ENCODE measurements at places on chromosomes 1 and 21. TPM values are rescaled to one million over a fixed set of nuclear protein-coding genes. Genes with fewer than 3 reads are reported as not detected.
A peak's percentile ranks its signal among the peaks of the same experiment; 100 is the strongest.

SH2D2A gene
- 0.51 TPM for total RNA-seq

GRCh38 chr1:81824759-81825158 lies 24.0 kb downstream of the ADGRL2 start:
- DNase-seq: no peak

AK4 gene
- 7.1 TPM for total RNA-seq

GBP5 gene
- 3.4 TPM for total RNA-seq

DNA sequence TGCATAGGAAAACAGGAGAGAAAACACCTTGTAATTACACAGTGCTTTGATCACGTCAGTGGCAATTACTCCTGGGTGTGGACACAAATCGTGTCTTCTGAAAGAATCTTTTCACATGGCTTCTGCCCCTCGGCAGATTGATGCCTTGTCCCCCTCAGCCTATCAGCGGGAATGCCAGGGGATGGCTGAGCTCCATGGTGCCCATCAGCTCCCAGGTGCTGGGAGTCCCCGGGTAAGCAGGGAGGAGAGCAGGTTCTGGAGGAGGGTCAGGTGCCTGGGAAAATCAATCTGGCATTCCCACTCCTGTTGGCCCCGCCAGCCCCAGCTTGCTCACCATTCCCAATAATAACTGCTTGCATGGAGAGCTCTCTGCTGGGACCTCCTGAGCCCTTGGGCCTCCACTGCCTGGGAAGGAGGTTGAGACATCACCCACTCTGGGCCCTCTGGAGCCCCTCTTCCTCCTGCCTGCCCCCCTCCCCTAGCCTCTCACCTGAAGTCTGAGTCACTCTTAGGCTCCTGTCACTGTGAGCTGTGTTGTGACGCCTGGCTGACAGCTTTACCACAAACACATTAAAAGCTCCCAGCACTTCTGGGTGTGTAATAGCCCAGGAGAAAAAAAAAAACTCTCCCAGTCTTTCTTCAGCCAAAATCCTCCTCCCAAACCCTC lies 4.9 kb downstream of the CAMK2N1 start:
- peak; percentile 40 for DNase-seq

DNA sequence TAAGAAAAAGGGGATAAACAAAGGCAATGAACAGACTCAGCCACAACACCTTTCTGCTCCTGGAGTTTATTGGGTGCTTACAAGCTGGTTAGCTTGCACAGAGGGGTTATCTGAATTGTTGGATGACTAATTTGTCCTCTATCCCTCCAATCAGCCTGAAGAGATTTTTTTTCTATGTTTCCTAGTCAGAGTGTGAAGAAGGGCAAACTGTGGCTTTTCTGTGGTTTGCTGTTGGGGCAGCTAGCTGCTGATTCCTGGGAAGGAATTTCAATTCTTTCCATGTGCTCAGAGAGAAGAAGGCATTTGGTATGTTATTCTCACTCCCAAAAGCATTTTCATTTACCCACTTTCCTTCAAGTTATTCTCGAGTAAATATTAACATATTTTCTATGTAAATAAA lies 48.6 kb downstream of the PCP4 start:
- no peak for DNase-seq

ARID1A gene
- total RNA-seq: 12.6 TPM

CHD5 gene
- 0.29 TPM for total RNA-seq

- no peak for DNase-seq
These were observed 111.8 kb upstream of the GRIK3 start for GRCh38 chr1:37146071-37146470.

OR2L3 gene
- total RNA-seq: not detected

PADI1 gene
- total RNA-seq: 2.5 TPM

- DNase-seq: no peak
These were observed 36.1 kb upstream of the B3GALT5 start for GRCh38 chr21:39576518-39577128.

ILDR2 gene
- total RNA-seq: 9.6 TPM

- DNase-seq: no peak
These were observed 22.0 kb upstream of the CHIT1 start for GRCh38 chr1:203251466-203251865.

GRCh38 chr1:16677552-16678431 lies 11.0 kb upstream of the RNU1-3 start:
- peak; percentile 88 for DNase-seq

HUNK gene
- total RNA-seq: 0.98 TPM

GRCh38 chr1:176501599-176501998 lies 38.6 kb downstream of the PAPPA2 start:
- no peak for DNase-seq

GRCh38 chr1:211323156-211324063 lies 3.2 kb upstream of the TRAF5 start:
- peak; percentile 64 for DNase-seq

GRCh38 chr1:174284052-174284451 lies 124.7 kb downstream of the RABGAP1L start:
- no peak for DNase-seq
